ENCODE measurements at places on chromosomes 11 and 22. TPM values are rescaled to one million over a fixed set of nuclear protein-coding genes. Genes with fewer than 3 reads are reported as not detected.

The SOX6 gene
- total RNA-seq = 13.5 TPM

GRCh38 chr11:69497221-69497787, 15.8 kb downstream of the LINC01488 start:
- H3K36me3 ChIP-seq = no peaks in the 10 kb centered on the region
- H3K27me3 ChIP-seq = no peaks in the 10 kb centered on the region
- H3K4me3 ChIP-seq = no peak overlapping the region
- DNase-seq = peak; percentile 92
- peak overlapping the region; percentile 72 for H3K27ac ChIP-seq
- H3K4me1 ChIP-seq = peaks cover 44% of the 10 kb centered on the region

GRCh38 chr22:39925273-39925672, 24.4 kb downstream of the GRAP2 start:
- no peak overlapping the region for H3K4me3 ChIP-seq
- H3K36me3 ChIP-seq = no peaks in the 10 kb centered on the region
- H3K27me3 ChIP-seq = no peaks in the 10 kb centered on the region
- H3K27ac ChIP-seq = no peak overlapping the region

The RIC3 gene
- 7.9 TPM for total RNA-seq

- peak; percentile 48 for DNase-seq
- no peak overlapping the region for H3K4me3 ChIP-seq
- no peaks in the 10 kb centered on the region for H3K27me3 ChIP-seq
- no peak overlapping the region for H3K27ac ChIP-seq
- H3K4me1 ChIP-seq = no peaks in the 10 kb centered on the region
Observed at GRCh38 chr11:76626921-76627401, 43.6 kb downstream of the LRRC32 start.

DNA sequence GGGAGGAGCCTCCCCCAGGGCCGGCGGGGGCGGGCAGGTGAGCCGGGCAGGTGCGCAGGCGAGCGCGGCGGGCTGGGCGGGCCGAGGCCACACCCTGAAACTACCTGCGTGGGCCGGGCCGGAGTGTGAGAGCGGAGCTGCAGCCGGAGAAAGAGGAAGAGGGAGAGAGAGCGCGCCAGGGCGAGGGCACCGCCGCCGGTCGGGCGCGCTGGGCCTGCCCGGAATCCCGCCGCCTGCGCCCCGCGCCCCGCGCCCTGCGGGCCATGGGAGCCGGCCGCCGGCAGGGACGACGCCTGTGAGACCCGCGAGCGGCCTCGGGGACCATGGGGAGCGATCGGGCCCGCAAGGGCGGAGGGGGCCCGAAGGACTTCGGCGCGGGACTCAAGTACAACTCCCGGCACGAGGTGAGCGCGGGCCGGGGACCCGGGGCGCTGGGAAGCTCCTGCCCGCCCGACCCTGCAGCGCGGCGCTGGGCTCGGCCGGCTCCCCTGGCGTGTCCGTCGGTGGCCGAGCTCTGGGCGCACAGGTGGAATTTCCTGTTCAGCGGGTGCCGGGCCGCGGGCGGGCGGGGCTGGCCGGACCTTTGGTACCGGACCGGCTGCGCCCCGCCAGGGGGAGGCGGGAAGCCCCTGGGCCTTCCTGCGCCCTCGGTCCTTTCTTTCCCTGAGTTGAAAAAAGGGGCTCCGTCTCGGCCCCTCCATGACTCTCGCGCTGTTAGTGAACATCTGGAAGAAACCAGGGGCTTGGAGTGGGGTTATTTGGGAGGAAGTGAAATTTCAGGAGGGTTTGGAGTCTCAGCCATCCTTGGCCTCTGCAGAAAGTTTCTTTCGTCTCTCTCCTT, at the start of gene ST14:
TSS of gene ST14 (plus strand) at position 126 of the 841 bp plus-strand sequence. CDS start at position 324, 198 bp downstream.
- DNase-seq = no peak
- H3K27me3 ChIP-seq = peaks cover 7% of the 10 kb centered on the region
- peaks cover 25% of the 10 kb centered on the region for H3K4me1 ChIP-seq
- H3K27ac ChIP-seq = no peak within 1 kb of the TSS
- H3K36me3 ChIP-seq = no peaks in the 10 kb centered on the region

The F2 gene
- not detected for total RNA-seq

- H3K27me3 ChIP-seq = no peaks in the 10 kb centered on the region
- H3K36me3 ChIP-seq = no peaks in the 10 kb centered on the region
- peak overlapping the region; percentile 99 for H3K27ac ChIP-seq
- H3K4me3 ChIP-seq = peak overlapping the region; percentile 76
- no peak for DNase-seq
Observed at GRCh38 chr11:65479184-65480145, 19.4 kb upstream of the MALAT1 start.

DNA sequence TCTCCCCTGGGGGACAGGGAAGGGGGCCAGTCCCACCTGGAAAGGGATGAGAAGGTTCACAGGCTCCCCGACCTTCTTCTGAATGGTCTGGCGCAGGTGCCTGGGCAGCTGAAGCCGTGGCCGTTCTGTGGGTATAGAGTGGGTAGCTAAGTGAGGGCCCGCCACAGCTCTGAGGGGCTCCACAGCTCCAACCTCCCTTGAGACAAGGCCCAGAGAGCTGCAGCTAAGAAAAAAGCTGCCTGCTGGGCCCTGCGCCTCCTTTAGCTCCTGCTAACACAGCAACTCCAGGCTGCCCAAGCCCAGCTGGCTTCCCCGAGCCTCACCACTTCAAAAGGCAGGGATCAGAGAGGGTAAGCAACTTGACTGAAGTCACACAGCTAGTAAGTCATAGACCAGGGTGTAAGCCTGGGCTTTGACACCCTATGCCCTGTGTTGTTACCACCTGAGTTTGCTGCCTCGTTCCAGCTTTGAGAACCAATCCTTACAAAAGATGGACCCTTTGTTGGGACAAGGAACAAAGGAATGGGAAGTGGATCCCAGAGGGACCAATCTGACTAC, 18.5 kb downstream of the MYBPC3 start:
- peaks cover 94% of the 10 kb centered on the region for H3K36me3 ChIP-seq
- DNase-seq = no peak
- no peaks in the 10 kb centered on the region for H3K4me1 ChIP-seq
- no peak overlapping the region for H3K4me3 ChIP-seq
- H3K27ac ChIP-seq = peak overlapping the region; percentile 16
- H3K27me3 ChIP-seq = no peaks in the 10 kb centered on the region

The DDI1 gene
- not detected for total RNA-seq

GRCh38 chr11:45518833-45519535, 146.4 kb downstream of the CHST1 start:
- H3K27me3 ChIP-seq = no peaks in the 10 kb centered on the region
- H3K4me3 ChIP-seq = no peak overlapping the region
- H3K27ac ChIP-seq = no peak overlapping the region
- DNase-seq = no peak
- no peaks in the 10 kb centered on the region for H3K4me1 ChIP-seq
- H3K36me3 ChIP-seq = no peaks in the 10 kb centered on the region

DNA sequence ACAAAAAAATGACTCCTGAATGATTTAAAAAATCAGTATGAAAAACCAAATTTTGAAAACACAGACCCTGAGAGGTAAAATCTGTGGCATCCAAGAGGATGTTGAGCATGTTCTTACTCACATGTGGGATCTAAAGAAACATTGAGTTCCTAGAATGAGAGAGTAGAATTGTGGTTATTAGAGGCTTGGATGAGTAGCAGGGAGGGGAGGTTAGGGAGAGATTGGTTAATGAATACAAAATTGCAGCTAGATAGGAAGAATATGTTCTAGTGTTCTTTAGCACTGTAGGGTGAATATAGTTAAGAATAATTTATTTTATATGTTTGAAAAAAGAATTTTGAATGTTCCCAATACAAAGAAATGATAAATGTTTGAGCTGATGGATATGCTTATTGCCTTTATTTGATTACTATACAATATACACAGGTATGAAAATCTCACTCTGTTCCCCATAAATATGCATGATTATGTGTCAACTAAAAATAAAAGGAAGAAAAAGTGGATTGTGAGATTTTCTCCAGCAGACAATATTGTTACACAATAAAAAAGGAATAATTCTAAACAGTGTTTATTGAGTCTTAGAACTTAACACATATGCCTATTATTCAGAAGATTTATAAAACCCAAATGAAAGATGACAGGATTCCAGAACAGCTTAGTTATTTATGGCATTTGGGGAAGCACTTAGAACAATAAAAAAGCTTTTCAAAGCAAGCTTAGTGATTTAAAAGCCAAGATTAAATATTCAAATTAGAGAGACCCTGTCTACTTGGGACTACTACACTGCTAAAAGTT, 28.7 kb downstream of the MS4A2 start:
- H3K4me3 ChIP-seq = no peak overlapping the region
- H3K36me3 ChIP-seq = no peaks in the 10 kb centered on the region
- DNase-seq = no peak
- H3K4me1 ChIP-seq = no peaks in the 10 kb centered on the region
- no peak overlapping the region for H3K27ac ChIP-seq
- H3K27me3 ChIP-seq = no peaks in the 10 kb centered on the region

The CCDC188 gene
- 0.43 TPM for total RNA-seq

The GALNT18 gene
- 26.8 TPM for total RNA-seq

DNA sequence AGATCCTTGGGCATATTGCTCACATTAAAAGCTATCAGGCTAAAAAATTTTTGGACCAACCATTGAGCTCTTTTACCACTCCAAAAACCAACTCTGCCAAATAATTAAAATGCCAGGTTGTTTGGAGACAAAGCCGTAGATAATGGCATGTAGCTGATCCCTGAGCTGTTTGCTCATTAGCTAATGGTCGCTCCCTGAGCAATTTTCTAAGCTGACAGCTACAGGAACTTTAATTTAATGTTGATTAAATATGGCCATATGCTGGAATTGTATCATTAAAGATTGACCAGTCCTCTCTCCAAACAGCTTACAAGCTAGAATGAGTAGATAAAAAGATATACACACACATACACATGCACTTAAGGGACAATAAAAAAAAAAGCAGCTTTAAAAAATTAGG, 216.2 kb upstream of the ARHGAP20 start:
- DNase-seq = no peak
- H3K27me3 ChIP-seq = no peaks in the 10 kb centered on the region
- no peak overlapping the region for H3K27ac ChIP-seq
- H3K4me3 ChIP-seq = no peak overlapping the region
- no peaks in the 10 kb centered on the region for H3K36me3 ChIP-seq
- H3K4me1 ChIP-seq = no peaks in the 10 kb centered on the region

DNA sequence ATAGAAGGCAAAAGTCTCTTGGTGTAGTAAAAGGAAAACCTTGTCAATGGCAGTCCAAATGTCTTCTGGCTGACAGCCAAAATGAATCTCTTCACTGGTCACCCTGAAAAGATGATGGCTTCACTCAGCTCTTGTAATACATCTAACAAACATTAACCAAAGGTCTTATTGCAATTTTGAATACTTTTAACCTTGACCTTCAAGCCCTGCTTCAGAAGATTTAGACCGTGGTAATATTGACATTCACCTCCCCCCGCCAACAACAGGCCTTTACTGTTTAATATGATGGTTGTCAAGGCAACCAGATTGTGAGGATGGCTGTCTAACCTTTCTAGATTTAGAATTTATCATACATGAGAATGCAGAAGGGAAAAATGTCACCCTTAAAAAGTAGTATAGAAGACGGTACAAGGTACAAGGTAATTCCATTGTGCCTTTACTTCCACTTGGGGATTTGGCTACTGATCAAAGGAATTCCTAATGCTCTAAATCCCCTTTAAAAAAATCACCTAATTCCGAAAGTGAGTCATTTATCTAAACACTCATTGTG, 342.3 kb downstream of the LARGE1 start:
- no peak for DNase-seq
- H3K4me1 ChIP-seq = peaks cover 19% of the 10 kb centered on the region
- H3K36me3 ChIP-seq = no peaks in the 10 kb centered on the region
- no peak overlapping the region for H3K4me3 ChIP-seq

The CRYBB3 gene
- not detected for total RNA-seq

DNA sequence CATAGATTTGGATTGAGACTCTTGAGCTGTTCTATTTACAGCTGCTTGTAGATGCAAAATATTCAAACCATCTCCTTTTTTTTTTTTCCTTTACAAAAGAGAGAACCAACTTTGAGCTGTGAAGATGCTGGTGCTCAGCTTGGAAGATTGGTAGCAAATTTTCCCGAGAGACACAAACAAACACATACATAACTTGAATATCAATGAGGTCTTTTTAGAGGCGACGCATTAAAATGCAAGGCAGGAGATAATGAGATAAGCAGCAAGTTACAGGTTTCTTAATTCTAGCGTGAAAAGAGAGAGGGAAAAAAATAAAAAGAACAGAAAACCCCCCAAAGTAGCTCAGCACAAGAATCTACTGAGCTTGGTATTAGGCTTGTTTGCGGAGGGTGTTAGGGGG, 247.0 kb upstream of the SORL1-AS1 start:
- no peaks in the 10 kb centered on the region for H3K4me1 ChIP-seq
- H3K36me3 ChIP-seq = no peaks in the 10 kb centered on the region
- H3K27me3 ChIP-seq = no peaks in the 10 kb centered on the region
- no peak overlapping the region for H3K4me3 ChIP-seq
- no peak overlapping the region for H3K27ac ChIP-seq

The PRG3 gene
- not detected for total RNA-seq

- no peak overlapping the region for H3K4me3 ChIP-seq
- H3K4me1 ChIP-seq = no peaks in the 10 kb centered on the region
- H3K27ac ChIP-seq = no peak overlapping the region
- no peaks in the 10 kb centered on the region for H3K36me3 ChIP-seq
Observed at GRCh38 chr11:121643479-121644186, 190.9 kb upstream of the SORL1-AS1 start.

- H3K4me1 ChIP-seq = no peaks in the 10 kb centered on the region
- peak within 1 kb of the TSS; percentile 74 for H3K4me3 ChIP-seq
- DNase-seq = no peak
- peak within 1 kb of the TSS; percentile 90 for H3K27ac ChIP-seq
- H3K27me3 ChIP-seq = no peaks in the 10 kb centered on the region
Observed at GRCh38 chr11:46918083-46918787, at the start of gene LRP4. Gene LRP4 (minus strand): TSS chr11:46918550. CDS start chr11:46918379, 171 bp downstream.

The C11orf97 gene
- not detected for total RNA-seq

The BACE1-AS gene
- total RNA-seq = 9.0 TPM

DNA sequence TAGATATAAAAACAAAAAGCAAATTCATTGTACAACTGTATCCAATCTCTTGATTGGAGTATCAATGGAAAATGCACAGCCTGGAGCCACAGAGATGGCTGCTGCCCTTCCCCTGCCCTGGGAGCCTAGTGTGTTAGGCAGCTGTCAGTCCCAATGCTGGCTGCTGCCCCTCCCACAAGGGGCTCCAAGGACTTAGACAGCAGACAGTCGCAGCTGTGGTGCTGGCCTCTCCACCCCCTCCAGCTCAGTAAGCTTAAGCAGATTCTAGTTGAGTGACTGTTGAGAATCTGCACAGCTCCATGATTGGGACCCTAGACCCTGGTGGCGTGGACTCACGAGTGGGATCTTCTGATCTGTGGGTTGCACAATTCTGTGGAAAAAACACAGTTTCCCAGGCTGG, 1511.2 kb downstream of the FAM181B start:
- no peaks in the 10 kb centered on the region for H3K36me3 ChIP-seq
- no peak overlapping the region for H3K4me3 ChIP-seq
- no peaks in the 10 kb centered on the region for H3K27me3 ChIP-seq
- no peaks in the 10 kb centered on the region for H3K4me1 ChIP-seq
- no peak overlapping the region for H3K27ac ChIP-seq

- DNase-seq = no peak
- no peaks in the 10 kb centered on the region for H3K36me3 ChIP-seq
- H3K27ac ChIP-seq = no peak within 1 kb of the TSS
- H3K4me3 ChIP-seq = no peak within 1 kb of the TSS
- H3K27me3 ChIP-seq = no peaks in the 10 kb centered on the region
- no peaks in the 10 kb centered on the region for H3K4me1 ChIP-seq
Observed at GRCh38 chr11:1834779-1835670, at the start of gene SYT8. Gene SYT8 (plus strand): TSS chr11:1834990. CDS start chr11:1835106, 116 bp downstream.

The C1QTNF4 gene
- 0.86 TPM for total RNA-seq

The CTR9 gene
- total RNA-seq = 18.6 TPM

Data from right atrium auricular region (tissue), 2 donors.